ENCODE measurements at places on chromosomes 7 and 10.

DNA sequence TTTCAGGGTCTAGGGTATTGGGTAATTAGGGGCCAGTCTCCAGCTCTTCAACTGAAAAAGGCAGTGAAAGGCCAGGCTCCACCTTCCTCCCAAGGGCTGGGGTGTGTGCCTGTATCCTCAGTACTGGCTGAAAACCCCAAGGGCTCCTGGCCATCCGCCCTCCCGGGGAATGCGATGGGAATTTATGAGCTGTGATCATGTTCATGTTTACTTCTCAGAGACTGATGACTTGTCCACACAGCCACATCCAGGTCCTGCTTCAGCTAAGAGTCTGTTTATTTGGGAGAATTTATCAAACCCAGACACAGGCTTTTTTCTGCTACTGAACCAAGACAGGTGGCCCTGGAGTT is 91.7 kb downstream of the CCDC3 start:
- no peak for DNase-seq

- DNase-seq, result no peak
Observed at GRCh38 chr7:135121868-135122267, 26.0 kb upstream of the TMEM140 start.

DNA sequence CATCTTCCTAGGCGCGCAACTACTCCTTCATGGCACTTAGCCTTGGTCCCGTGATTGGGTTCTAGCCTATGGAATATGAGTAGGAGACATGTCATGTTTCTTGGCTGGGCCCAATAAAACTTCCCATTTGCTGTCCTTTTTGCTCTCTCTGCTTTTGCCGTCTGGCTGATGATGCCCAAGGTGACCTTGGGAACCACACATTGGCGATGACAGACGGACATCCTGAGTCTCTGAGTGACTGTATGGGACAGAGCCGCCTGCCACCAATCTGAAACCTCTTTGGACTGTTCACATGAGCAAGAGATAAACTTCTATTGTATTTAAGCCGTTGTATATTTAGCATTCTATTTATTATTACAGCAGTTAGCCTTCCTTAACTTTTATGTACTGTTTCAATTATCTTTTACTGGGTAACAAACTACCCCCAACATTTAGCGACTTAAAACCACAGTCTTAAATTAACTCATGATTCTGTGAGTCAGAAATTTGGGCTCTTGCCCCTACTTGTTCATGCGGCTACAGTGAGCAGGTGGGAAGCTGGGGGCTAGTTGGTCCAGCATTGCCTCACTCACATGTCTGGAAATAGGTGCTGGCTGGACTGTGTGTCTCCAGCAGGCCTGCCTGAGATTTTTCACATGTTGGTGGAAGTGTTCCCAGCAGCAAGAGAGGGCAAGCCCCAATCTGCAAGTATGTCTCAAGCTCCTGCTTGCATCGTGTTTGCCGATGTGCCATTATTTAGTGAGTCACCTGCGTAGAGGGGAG is 71.7 kb downstream of the NOD1 start:
- DNase-seq, result no peak

DNA sequence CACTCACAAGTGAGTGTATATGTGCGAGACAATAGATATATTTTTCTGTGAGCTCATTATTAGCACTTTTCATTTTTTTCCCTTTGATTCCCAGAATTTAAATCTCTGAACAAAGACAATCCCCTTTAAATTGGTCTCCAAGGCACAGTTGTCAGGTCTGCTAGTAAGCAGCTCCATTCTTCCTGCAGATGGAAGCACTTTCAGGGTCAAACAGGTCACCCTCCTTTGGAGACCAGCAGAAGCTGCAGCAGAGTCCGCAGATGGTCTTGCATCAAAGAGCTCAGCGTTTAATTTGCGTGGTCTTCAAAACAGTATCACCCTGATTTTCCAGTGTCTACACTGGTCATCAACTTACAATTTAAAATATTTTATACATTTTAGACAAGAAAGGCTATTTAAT is 543.8 kb downstream of the ARL4A start:
- no peak for DNase-seq

- DNase-seq, result no peak
Observed at GRCh38 chr10:110790913-110791506, 80.7 kb upstream of the PDCD4 start.

DNA sequence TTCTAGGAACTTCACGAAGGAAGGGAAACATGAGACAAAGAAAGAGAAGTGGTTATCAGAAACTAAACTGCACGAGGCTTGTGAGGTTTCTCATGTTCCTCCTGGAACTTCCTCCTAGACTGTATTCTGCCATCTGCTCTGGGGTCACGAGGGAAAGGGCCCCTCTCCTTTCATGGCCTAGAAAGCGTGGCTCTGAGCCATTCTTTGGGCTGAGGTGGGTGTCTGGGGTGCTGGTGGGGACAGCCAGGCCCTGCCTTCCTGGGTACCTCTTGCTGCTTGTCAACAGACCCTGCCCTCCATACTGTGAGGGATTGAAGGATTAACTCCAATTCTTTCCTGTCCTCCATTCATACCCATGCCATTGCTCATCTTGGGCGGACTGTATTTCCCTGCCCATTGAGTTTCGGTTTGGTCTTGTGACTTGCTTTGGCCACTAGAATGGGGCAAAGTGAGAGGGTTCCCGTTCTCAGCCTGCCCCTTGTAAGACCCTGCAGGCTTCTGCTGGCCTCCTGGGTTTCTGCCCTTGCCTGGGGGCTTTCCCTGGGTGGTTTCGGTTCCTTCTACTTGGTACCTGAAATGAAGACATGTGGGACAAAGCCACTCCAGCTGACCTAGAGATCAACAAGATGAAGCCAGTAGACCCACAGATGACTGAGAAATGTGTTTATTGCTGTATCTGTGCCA is 14.9 kb upstream of the GIMAP8 start:
- DNase-seq, result no peak

GRCh38 chr10:30598105-30598776 is 31.3 kb downstream of the LYZL2 start:
- DNase-seq, result no peak

GRCh38 chr7:99305473-99306260 is 20.0 kb upstream of the ARPC1A start:
- no peak for DNase-seq

GRCh38 chr10:49613882-49614241 is at the start of gene CHAT:
TSS of gene CHAT (plus strand) at chr10:49614037. CDS start at chr10:49614190, 153 bp downstream.
- no peak for DNase-seq

DNA sequence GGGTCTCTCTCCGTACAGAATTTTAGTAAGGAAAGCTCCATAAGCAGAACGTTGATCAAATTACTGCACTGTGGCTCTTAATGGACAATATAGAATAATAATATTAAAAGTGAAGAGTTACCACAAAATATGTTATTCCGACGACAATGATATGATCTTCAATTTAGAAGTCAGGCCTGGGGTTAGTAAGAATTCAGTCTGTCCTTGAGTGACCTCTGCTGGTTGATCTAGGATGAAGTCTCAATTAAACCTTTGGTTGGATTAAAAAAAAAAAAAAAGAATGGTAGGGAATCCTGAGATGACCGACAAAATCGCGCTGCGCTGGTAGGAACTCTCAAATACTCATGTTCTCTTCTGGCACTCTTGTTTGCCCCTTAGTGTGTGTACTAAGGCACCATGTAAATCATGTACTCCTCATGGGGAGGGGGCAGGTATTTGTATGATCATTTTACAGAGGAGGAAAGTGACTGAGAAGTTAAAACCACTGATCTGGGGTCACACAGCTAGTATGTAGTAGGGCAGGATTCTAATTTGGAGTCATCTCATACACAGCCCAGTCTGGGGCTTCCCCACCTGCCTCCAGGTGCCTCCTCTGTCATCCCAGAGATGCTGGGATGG is 161.3 kb upstream of the NPVF start:
- no peak for DNase-seq

GRCh38 chr10:88984525-88984924 is 6.1 kb upstream of the FAS start:
- no peak for DNase-seq

GRCh38 chr10:51960494-51960895 is 261.1 kb upstream of the CSTF2T start:
- no peak for DNase-seq

GRCh38 chr10:33353853-33354252 is 19.4 kb upstream of the NRP1 start:
- no peak for DNase-seq

- DNase-seq, result no peak
Observed at GRCh38 chr10:14118953-14119352, 211.8 kb downstream of the FRMD4A start.
